Activated CD4-positive, alpha-beta memory T cell treated with anti-CD3 and anti-CD28 coated beads, Interleukin-2, amount 10 ng/mL, durations not matched to agents 7 days and 5 days (primary cell): ENCODE measurements at places on chromosomes 4 and X. TPM values are rescaled to one million over a fixed set of nuclear protein-coding genes. Genes with fewer than 3 reads are reported as not detected.

XG gene
- total RNA-seq = not detected

- peaks cover 6% of the 10 kb centered on the region for H3K36me3 ChIP-seq
- no peak overlapping the region for H3K4me3 ChIP-seq
- peaks cover 9% of the 10 kb centered on the region for H3K4me1 ChIP-seq
- H3K27ac ChIP-seq = no peak overlapping the region
- no peak for DNase-seq
Observed at GRCh38 chr4:41878170-41878969, 56.9 kb upstream of the TMEM33 start.

LNX1 gene
- not detected for total RNA-seq

EGF gene
- not detected for total RNA-seq

GCNA gene
- total RNA-seq = 5.3 TPM

GABRG1 gene
- total RNA-seq = not detected

DNA sequence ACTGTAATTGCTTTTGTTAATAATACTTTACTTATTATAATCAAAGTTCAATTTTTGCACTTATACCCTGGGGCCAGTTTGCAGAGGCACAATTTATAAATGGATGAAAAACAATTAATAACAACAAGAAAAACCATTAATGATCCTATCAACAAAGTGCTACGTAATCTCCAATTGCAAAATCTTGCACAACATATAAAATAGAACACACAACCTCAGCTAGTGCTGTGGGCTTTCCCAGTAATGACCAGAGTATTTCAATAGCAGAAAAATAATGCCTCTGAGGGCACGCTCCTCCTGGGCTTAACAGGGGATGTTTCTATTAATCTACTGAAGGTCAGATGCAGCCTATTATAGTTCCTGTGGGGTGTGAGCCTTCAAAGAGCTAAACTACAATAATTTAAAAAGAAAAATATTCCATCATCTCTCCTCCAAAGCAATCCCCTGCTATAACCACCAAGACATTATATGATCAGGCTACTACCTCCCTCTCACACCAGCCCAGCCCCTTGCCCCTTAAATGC is 508.5 kb upstream of the SLIT2 start:
- H3K4me1 ChIP-seq = no peaks in the 10 kb centered on the region
- no peak for DNase-seq
- H3K27ac ChIP-seq = no peak overlapping the region

GRCh38 chr4:75683482-75684155 is 10.4 kb upstream of the G3BP2 start:
- peaks cover 6% of the 10 kb centered on the region for H3K36me3 ChIP-seq
- H3K4me3 ChIP-seq = no peak overlapping the region
- no peaks in the 10 kb centered on the region for H3K27me3 ChIP-seq
- no peak for DNase-seq
- peaks cover 34% of the 10 kb centered on the region for H3K4me1 ChIP-seq

- H3K4me1 ChIP-seq = no peaks in the 10 kb centered on the region
- H3K4me3 ChIP-seq = no peak overlapping the region
- no peak overlapping the region for H3K27ac ChIP-seq
- DNase-seq = no peak
- no peaks in the 10 kb centered on the region for H3K36me3 ChIP-seq
Observed at GRCh38 chrX:133555782-133556458, 140.6 kb upstream of the GPC4 start.

DNA sequence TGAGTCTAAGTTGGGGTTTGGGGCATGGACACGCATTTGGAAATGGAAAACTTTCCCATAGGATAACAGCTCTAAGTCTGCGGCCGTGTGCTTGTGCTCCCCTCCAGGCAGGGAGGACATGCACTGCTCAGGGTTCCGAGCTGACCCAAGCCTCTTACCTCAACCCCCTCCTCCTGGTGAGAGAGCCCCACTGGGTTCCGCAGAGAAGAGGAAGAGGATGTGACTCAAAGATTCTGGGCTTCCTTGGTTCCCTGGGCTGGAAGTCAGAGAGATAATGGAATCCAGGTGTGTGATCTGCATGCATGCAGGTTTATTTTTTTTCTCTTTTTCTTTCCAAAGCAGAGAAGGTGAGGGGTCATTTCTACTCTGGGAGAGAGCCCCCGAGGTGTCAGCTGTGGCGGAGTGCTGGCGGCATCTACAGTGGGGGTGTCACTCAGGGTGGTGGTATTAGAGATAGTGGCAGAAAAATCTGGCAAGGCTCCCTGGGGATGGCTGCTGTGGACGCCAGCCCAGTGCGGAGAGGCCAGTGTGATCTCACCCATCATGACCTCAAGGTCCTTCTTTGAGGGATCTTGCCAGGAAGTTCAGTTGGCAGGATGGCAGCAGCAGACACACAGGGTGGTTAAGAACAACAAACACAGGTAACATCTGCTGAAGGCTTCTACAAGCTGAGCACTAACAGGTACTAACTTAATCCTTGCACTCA is 168.7 kb upstream of the HAND2 start:
- no peak for DNase-seq
- no peak overlapping the region for H3K4me3 ChIP-seq
- H3K27ac ChIP-seq = no peak overlapping the region
- no peaks in the 10 kb centered on the region for H3K36me3 ChIP-seq

DNA sequence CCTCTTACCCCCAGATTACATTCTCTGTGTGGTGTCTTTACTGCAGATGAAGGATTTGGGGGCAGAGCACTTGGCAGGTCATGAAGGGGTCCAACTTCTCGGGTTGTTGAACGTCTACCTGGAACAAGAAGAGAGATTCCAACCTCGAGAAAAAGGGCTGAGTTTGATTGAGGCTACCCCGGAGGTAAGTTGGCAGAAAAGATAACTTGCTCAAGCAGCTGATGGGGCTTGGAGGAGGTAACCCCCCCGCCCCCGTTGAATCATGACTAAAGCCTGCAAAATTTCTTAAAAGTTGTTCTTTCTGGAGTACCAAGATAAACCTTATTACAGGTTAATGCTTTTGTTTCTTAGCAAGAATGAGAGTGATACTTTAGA is 1.5 kb downstream of the CCNG2 start:
- DNase-seq = no peak
- H3K36me3 ChIP-seq = peaks cover 52% of the 10 kb centered on the region
- H3K27me3 ChIP-seq = no peaks in the 10 kb centered on the region
- no peak overlapping the region for H3K27ac ChIP-seq
- H3K4me3 ChIP-seq = peak overlapping the region; percentile 98
